M059J (cell line): ENCODE measurements at places on chromosomes 3 and 15. TPM values are rescaled to one million over a fixed set of nuclear protein-coding genes. Genes with fewer than 3 reads are reported as not detected.

PPP1R14D gene
- not detected in 2 replicates for total RNA-seq

ADAMTS7 gene
- 0.25 and 0.79 TPM in 2 replicates for total RNA-seq

FOXB1 gene
- not detected in 2 replicates for total RNA-seq

COL6A5 gene
- total RNA-seq: not detected in 2 replicates

RPL22L1 gene
- total RNA-seq: 64.3 and 106 TPM in 2 replicates

OIP5 gene
- total RNA-seq: 37.9 and 61.9 TPM in 2 replicates

FANCD2OS gene
- not detected in 2 replicates for total RNA-seq

GPR171 gene
- not detected in 2 replicates for total RNA-seq

FAM219B gene
- 21.3 and 27.5 TPM in 2 replicates for total RNA-seq

NOX5 gene
- 0.34 and 1.1 TPM in 2 replicates for total RNA-seq
